ENCODE measurements at places on chromosomes 1 and 21.

DNA sequence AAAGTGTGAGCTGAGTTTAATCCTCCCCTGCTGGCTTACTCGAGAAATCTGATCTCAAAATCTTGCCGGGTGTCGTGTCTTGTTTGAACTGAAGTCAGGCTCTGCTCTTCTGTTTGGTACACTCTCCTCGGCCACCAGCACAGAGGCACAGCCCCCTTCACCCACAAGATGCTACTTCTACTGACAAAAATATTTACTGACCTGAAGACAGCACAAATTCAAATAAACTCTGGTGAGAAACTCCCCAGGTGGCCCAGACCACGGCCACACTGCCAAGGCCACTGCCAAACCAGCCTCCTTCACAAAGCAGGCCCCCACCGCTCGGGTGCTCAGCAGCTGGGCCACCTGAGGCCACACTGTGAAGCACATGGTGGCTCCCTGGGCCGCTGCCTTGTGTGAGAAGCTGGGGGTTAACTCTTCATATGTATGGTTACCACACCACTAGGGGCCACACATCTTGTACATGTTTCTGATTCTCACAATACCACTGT lies 80.6 kb downstream of the TGFBR3 start:
- no peak for DNase-seq

DNA sequence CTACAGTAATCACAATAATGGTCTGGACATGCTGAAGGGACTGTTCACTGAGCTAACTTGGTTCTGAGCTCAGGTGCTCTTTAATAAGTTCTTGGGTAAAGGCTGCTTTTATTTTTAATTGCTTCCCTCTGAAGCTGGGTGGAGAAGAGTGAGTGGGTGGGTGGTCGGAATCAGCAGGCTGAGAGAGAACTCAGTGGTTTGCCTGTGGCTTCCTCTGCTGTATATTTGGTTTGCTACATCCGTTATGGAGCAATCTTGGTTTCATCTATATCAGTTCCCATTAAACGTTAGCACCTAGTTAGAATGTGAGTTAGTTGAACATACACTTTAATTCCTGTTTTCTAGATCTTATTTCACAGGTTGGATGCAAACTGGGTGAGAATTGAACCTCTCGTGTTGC lies 23.3 kb downstream of the CNIH4 start:
- DNase-seq, result no peak

GRCh38 chr1:224632381-224632871 lies 16.3 kb downstream of the CNIH3 start:
- DNase-seq, result no peak

DNA sequence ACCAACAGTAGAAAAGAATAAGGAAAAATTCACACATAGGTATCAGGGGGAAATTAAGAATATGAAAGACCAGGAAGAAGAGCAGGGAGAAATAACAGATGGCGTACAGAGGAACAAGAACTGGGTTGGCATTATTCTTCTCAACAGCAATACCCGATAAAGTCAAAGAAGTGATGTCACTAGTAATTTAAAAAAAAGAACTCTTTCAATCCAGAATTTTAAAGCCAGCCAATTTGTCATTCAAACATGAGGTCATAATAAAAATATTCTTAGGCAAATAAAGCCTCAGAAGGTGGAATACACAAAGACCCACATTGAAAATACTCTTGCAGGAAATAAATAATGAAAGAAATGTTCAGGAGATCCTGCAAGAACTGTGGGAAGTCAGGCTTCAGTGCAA lies 8.8 kb downstream of the NCMAP start:
- DNase-seq, result no peak

DNA sequence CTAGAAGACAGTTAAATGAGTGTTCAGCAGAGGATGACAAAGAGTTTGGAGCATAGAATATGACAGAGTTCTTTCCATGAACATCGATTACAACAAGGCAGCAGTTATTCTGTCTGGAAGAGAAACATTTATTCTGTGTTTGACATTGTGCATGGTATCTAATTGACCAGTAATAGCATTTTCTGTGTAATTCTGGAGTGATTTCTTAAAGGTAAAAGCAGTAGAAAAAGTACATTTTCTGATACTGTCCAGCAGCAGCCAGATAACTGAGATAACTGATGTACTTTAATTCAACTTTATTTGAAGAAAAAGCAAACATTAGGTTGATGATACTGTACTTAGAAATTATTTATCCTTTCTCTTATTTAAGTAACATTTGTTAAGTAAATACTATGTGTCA lies 497.1 kb downstream of the AGBL4 start:
- DNase-seq, result no peak

- no peak for DNase-seq
These were observed 25.1 kb upstream of the KNCN start for GRCh38 chr1:46576596-46576995.

DNA sequence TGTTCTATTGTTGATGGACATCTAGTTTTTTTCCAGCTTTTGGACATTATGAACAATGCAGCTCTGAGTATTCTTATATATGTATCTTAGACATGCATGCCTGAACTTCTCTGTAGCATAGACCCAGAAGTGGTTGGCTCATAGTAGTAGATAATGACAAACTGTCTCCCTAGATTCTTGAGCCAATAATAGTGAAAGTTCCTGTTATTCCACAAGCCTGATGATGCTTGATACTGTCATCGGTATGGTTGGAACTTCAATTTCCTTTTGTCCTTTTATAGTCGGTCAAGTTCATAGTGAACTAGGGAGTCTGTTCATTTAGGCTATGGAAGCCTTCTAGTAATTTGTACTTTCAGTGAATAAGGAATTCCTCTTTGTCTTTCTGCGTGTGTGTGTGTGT lies 56.8 kb downstream of the MTR start:
- no peak for DNase-seq

- no peak for DNase-seq
These were observed 162.8 kb downstream of the NEGR1 start for GRCh38 chr1:72119491-72119890.

DNA sequence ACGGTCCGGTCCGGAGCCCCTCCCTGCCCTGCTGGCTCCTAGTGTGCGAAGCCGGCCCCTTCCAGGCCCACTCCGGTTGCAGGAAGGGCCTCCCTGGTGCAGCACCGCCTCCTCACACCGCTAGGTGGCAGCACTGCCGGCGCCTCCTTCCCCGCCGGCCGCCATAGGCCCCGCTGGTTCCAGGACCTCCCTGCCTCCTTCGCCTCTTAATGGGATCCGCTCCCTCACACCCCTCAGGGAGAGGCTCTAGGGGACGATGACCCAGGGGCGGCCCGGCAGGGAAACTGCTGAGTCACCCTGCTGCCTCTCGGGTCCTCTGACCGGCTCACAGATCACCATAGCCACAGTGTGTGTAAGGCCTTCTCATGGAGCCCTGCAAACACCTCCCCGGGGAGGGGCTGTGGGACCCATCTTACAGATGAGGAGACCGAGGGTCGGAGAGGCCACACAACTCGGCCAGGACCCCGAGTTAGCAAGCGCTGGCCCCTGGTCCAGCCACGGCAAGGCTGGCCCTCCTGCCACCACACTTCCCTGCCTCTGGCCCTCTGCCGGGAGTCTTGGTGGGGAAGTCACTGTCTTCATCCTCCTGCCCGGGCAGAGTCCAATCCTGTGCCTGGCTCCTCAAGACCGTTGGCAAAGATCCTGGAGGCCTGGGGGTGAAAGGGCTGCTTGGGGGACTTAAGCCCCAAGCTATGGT lies 1.6 kb upstream of the AJAP1 start:
- no peak for DNase-seq

- DNase-seq, result no peak
These were observed 8.8 kb upstream of the COG2 start for GRCh38 chr1:230633469-230633868.

DNA sequence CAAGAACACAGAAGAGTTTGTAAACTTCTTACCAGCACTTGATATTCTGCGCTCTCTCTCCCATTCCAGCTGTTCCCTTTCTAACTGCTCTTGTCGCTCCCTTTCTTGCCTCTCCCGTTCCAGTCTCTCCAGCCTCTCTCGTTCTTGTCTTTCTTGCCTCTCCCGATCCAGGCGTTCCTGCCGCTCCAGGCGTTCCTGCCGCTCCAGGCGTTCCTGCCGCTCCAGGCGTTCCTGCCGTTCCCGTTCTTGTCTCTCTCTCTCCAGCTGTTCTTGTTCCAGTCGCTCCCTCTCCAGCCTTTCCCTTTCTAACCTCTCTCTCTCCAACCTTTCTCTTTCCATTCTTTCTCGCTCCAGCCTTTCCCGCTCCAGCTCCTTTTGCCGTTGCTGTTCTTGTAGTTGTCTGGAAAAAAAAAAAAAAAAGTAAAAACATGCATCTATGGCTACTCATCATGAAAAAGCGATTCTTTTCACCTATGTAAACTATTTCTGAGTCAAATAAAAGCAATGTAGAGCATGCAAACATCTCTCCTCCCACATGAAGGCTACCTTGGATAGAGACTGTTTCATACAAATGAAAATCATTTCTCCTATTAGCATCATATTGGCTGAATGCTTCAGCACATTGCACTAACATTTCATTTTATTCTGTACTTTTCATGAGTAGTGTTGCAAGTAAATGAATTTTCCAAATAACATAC lies 91.5 kb upstream of the LBR start:
- DNase-seq, result no peak

- DNase-seq, result no peak
These were observed 6.4 kb downstream of the SMAP2 start for GRCh38 chr1:40379785-40380452.

DNA sequence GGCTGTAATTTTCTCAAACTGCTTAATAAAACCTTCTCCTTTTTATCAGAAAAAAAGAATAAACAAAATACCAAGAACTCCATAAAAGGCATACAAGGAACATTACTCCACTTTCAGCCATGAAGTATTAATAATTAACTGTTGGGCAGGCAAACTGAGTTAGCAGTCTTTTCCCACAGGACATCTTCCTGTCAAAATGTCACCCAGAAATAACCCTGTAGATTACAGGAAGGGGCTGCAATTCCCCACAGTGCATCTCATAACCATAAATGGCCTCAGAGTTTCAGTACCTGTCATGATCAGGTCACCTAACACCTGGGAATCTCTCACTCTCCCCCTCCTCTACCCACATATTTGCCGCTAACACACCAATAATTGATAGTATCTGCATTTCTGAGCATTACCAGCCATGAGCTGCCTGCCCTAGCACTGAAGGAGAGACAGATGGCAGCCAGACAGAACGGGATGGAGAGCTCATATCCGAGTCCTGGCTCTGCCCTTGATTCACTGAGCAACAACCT lies 475.0 kb downstream of the SMYD3 start:
- DNase-seq, result no peak

GRCh38 chr1:232040260-232040659 lies 413.7 kb downstream of the DISC1 start:
- no peak for DNase-seq

- no peak for DNase-seq
These were observed 499.6 kb downstream of the MRPL39 start for GRCh38 chr21:25107708-25108107.

DNA sequence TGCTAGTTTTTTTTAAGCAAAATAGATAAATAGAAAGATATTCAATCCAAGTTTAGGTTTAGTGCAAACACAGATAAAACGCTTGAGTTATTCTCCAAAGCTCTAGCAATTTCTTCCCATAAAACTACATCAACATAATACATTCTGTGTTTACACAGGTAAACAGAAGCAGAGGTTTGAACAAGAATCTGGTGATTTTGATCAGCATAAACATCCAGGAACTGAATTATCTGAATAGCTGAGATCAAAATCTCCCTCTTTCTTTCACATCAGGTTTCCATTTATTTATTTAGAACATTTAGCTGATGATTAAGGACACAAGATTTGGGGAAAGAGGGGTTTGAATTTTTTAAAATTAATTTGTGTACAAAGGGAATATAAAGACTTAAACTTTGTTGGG lies 1564.6 kb downstream of the MRPL39 start:
- DNase-seq, result no peak

DNA sequence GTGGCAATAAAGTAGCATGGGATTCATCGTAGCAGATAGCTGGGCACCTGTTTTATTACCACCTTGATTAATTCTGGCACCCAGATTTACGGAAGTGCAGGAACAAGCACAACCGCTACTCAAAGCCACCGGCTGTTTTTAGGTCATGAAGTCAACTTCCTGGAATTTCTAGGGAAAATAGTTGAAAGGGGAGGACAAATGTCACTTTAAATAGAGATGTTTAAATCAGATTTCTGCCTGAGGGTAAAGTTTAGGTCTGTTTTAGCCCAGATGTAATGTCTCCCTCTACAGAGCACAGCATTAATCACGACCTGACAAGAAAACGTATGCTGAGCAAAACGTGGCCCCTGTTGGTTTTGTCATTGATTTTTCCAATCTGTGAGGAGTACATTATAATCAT lies 8.0 kb downstream of the ADGRL2 start:
- no peak for DNase-seq

DNA sequence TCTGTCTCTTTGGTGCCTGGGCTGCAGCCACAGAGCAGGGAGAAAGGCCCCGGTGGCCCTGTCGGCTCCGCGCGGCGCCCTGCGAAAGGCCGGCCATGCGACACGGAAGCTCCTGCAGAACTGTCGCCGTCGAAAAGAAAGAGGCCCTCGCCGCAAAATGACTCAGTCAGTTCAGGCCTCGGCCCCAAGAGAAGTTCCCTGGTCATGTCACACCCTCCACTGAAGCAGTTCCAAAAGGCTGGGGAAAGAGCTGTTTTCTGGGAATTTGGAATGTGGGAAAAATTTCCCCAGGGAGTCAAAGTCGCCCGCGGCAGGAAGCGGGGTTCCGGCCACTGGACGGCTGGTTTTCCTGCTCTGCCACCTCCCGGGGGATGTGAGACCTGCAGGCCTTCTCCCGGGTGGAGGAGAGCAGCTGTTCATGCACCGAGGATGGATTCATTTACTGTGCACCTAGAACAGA lies 115.8 kb upstream of the ZNF678 start:
- DNase-seq, result no peak

DNA sequence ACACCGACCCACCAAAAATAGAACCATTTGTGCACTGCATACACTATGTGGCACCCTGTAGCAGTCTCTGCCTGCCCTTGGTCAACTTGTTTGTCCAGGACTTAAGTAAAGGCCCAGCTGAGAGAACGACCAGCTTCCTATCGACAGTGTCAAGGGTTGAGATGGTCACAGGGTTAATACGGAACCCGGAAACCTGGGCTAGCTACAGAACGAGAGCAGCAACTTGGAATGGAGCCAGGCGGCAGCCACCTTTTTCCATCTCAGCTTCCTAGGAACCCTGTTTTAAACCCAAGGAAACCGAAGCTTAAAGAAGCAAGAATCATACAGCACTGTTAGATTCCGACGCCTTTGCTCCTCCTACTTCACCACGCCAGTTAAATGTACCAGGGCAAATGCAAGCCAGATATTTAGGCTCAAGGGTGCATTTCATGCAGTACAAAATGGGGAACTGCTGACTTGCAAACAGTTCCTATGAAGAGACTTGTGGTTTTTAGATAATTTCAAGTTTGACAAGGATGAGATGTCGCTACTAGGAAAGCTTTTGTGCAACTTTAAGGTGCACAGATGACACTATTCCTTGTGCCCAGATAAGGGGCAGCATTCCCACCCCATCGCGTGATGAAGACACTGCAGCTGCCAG lies 35.5 kb downstream of the SLC66A1 start:
- DNase-seq, result no peak

- DNase-seq, result no peak
These were observed 42.0 kb upstream of the LHX8 start for GRCh38 chr1:75092141-75092540.

DNA sequence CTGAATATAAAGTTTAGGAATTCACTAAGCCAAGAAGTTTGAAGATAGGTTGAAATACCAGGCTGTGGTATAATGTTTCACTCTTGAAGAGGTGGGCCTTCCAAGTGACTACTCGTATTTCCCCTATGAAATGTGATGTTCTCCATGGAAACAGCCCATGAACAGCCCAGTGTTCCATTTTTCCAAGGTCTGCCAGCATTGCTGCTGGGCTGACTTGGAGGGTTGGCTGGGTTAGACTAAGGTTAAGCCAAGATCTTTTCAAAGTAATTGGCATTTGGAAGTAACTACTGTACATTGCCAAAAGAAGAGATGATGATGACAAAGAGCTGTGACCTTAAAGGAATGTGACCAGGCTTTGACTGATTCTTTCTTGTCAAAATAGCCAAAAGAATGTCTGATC lies 73.8 kb downstream of the RPE65 start:
- DNase-seq, result no peak

All from thoracic aorta (tissue), 2 donors.